ENCODE measurements at places on chromosomes 5 and 9. TPM values are rescaled to one million over a fixed set of nuclear protein-coding genes. Genes with fewer than 3 reads are reported as not detected.

SELENOP gene
- 221 TPM for total RNA-seq

SLC25A48 gene
- not detected for total RNA-seq

DNA sequence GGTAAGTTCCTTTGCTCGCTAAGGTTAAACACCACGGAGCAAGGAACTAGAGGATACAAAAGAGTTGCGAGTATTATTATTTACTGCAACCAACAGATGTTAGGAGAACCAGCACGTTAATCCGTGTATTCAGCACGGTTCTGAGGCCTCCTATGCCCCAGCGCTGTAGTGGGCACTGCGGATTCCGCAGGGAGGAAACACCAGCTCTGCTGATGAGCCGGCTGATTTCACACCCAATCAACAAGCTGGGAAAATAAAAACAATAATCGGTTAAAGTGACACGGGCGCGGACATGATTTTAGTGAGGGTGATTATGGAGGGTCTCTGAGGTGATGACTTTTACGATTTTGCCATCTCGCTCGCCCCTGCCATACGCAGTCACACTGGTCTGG is 702 bp upstream of the PRELID2 start:
- no peaks in the 10 kb centered on the region for H3K4me1 ChIP-seq
- H3K4me3 ChIP-seq, result no peak overlapping the region
- no peaks in the 10 kb centered on the region for H3K36me3 ChIP-seq
- no peak overlapping the region for H3K27ac ChIP-seq
- no peaks in the 10 kb centered on the region for H3K27me3 ChIP-seq

GRCh38 chr9:75105019-75105540 is 16.8 kb downstream of the OSTF1 start:
- peaks cover 6% of the 10 kb centered on the region for H3K36me3 ChIP-seq
- DNase-seq, result no peak
- no peak overlapping the region for H3K27ac ChIP-seq
- H3K4me3 ChIP-seq, result no peak overlapping the region

GRCh38 chr9:108813951-108814601 is 41.7 kb downstream of the ACTL7B start:
- no peaks in the 10 kb centered on the region for H3K36me3 ChIP-seq
- DNase-seq, result no peak
- H3K4me3 ChIP-seq, result no peak overlapping the region

ACSL6 gene
- not detected for total RNA-seq

TAF11L10 gene
- not detected for total RNA-seq

DNA sequence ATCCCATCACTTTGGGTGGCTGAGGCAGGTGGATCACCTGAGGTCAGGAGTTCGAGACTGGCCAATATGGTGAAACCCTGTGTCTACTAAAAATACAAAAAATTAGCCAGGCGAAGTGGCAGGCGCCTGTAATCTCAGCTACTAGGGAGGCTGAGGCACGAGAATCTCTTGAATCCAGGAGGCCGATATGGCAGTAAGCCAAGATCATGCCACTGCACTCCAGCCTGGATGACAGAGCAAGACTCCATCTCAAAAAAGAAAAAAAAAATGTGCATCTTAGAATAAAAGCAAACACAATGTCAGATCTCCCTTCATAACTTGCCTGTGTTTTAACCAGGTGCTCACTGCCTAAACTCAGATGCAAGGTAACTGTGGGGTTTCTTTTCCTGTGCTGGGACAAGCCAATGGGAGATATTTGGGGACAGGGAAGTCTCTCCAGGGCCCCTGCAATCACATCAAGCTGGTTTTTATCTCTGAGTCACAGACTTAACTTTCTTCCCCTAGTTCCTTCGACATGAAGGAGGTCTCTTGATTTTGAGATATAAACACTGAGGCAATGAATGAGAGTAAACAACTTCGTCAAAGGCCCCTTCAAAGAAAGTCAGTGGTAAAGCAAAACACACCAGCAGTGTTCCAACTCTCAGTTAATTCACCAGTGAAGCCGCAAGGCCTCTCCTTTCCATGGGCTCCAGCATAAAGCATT is 99.1 kb downstream of the SNX18 start:
- no peaks in the 10 kb centered on the region for H3K4me1 ChIP-seq
- H3K4me3 ChIP-seq, result no peak overlapping the region
- no peaks in the 10 kb centered on the region for H3K27me3 ChIP-seq
- no peak overlapping the region for H3K27ac ChIP-seq

Data from SJCRH30 (cell line).